DMS79 (cell line): ENCODE measurements at places on chromosomes 16 and 17.
A peak's percentile ranks its signal among the peaks of the same experiment; 100 is the strongest.

- DNase-seq = peak; percentile 44
Observed at GRCh38 chr17:76394166-76394565, 9.8 kb downstream of the SPHK1 start.

- DNase-seq = no peak
Observed at GRCh38 chr16:57093666-57094564, 1.5 kb downstream of the CPNE2 start.

DNA sequence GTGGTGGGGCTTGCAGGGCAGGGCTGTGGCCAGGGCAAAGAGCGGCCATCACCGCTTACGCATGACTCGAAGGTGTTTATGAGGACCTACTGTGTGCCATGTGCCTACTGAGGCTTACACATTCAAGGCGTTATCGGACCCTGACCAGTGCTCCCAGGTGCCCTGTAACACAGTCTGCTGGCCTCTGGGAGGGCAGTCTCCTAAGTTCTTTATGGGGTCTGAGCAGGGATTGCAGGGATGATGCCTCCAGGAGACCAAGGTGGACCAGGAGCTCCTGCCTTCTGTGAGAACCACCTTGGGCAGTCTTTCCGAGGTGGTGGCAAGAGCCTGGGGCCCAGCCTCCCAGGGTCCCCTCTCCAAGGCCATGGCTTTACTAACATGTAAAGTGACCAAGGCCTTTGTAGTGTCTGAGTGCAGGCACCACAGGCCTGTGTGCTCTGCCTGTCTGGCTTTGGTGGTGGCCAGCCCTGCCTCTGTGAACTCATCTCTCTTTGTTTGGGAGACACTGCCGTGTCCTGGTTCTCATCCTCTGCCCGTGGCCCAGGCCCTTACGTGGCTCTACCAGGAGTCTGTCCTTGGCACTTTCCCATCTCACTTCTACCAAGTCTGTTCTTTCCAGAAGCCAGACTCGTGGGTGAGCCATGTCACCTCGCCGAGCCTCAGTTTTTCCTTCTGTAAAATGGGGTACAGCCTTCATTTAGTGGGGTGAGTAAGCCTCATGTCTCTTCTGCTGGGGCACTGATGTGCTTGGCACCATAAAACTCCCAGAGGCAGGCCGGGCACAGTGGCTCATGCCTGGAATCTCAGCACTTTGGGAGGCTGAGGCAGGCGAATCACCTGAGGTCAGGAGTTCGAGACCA is 3.4 kb upstream of the SYNGR2 start:
- DNase-seq = no peak

- no peak for DNase-seq
Observed at GRCh38 chr16:31833047-31833446, 40.6 kb upstream of the ZNF267 start.

- DNase-seq = no peak
Observed at GRCh38 chr16:3609895-3610697, 1.3 kb downstream of the SLX4 start.

GRCh38 chr17:39196241-39196807 is 1.1 kb downstream of the CACNB1 start:
- no peak for DNase-seq

- DNase-seq = no peak
Observed at GRCh38 chr17:75734674-75735294, 13.5 kb downstream of the ITGB4 start.

- no peak for DNase-seq
Observed at GRCh38 chr17:33385133-33385532, 92.0 kb upstream of the ASIC2 start.

- DNase-seq = no peak
Observed at GRCh38 chr16:11060364-11060763, 116.0 kb downstream of the CLEC16A start.

GRCh38 chr17:78113804-78114785 is 14.5 kb downstream of the TMC6 start:
- no peak for DNase-seq

- no peak for DNase-seq
Observed at GRCh38 chr16:22900863-22901262, 86.9 kb downstream of the HS3ST2 start.

- DNase-seq = no peak
Observed at GRCh38 chr16:17305694-17306093, 165.1 kb downstream of the XYLT1 start.

DNA sequence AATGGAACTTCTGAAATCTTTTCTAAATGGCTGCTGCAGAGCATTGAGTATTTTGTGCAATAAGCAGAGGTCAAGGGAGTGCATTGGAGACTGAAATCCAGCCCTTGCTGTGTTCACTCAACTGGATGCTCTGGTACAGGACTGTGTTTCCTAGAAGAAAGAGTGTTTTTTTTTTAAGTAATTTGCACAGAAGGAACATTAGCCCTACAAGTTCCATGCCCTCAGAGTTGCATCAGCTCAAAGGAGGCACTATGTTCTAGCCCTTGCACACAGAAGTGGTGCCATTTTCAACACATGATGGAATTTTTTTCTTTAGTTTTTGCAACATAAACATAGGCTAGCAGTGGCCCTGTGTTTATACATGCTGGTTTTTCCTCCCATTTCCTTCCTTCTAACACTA is 144.1 kb upstream of the HLF start:
- no peak for DNase-seq

DNA sequence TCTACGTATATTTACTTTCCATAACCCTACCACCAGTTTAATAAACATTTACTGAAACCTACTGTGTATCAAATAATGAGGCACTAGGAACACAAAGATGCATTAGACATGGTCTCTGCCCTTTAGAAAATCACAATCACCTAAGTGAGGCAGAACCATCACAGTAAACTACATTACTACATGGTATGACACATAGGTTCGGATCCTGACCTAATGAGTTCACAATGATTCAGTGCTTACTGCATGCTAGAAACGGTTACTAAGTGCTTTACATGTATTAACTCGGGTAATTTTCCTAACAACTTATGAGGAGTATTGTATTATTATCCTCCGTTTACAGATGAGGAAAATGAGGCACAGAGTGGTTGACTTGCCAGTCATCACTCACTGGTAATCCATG is 5.2 kb upstream of the SYNRG start:
- no peak for DNase-seq

- peak; percentile 8 for DNase-seq
Observed at GRCh38 chr17:63434951-63435571, 11.0 kb downstream of the CYB561 start.

DNA sequence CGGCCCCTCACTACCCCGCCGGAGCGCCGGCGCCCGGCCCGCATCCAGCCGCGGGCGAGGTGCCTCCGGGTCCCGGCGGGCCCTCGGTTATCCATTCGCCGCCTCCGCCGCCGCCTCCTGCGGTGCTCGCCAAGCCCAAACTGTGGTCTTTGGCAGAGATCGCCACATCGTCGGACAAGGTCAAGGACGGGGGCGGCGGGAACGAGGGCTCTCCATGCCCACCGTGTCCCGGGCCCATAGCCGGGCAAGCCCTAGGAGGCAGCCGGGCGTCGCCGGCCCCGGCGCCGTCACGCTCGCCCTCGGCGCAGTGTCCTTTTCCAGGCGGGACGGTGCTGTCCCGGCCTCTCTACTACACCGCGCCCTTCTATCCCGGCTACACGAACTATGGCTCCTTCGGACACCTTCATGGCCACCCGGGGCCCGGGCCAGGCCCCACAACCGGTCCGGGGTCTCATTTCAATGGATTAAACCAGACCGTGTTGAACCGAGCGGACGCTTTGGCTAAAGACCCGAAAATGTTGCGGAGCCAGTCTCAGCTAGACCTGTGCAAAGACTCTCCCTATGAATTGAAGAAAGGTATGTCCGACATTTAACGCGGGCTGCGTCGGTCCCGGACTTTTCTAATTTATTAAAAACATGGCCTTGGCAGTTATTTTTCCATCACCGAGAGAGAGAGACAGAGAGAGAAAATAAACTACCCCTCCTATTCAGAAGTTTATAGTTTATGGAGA is 2.8 kb downstream of the IRX5 start:
- no peak for DNase-seq

DNA sequence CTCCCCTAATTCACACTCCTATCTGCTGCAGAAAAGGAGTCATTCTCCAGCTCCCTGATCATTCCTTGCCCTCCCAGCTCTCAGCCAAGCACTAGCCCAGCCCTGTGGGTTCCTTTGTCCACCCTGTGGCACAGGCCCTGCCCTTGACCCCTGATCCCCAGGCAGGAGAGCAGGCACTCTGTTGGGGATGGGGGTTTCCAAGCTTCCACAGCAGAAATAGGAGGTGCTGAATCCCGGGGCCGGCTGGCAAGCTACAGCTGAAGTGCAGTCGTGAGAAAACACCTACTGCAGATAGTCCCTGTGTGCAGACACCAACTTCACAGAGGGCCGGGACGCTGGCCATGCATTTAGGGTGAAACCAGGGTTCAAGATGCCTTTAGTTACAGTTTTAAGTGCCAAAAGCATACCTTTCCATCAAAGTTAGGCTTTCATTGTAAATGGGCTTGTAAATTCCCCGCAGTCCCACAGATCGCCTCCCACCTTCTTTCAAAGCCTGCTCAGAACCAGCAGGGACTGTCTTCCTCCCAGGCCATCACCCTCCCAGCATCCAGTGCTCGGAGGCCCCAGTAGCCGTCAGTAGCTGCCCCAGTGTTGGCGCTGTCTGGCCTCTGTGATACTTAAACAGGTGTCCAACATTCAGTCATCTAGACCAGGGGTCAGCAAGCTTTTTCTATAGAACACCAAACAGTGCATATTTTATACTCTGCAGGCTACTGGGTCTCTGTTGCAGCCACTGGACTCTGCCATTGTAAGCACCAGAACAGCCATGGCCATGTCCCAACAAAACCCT is 10.6 kb downstream of the CPSF4L start:
- no peak for DNase-seq

- DNase-seq = no peak
Observed at GRCh38 chr17:45871718-45872117, 22.6 kb upstream of the MAPT start.

DNA sequence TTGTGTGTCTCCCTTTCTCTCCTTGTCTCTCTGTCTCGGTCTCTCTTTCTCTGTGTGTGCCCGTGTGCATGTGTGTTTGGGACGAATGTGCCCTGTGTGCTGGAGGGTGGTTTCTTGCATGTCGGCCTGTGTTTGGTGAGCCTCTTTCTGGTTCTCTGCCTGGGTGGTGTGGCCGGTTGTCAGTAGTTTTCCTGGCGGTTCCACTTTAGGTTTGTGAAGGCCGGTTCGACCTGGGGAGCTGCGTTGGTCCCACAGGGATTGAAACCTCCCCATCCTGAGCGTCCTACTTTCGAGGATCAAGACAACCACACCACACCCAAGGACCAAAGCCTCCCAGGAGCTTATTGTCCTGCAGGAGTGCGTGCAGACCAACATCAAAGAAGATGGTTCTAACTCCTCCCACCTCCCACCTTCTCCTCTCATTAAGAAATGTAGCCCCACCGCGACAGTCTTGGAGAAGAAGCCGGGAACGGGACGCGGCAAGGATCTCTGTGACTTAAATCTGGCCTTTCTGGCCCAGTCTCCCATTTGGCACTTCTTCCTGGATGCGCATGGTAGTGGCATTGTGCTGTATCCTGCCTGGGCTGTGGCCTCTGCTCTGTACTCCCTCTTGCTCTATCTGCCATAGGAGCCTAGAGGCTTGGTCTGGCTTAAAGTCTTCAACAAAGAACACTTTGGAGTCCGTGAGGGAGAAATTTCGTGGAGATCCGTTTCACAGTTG is 1685.0 kb downstream of the TP53TG3F start:
- DNase-seq = no peak

GRCh38 chr17:7403043-7403726 is 712 bp downstream of the TMEM256 start:
- no peak for DNase-seq

DNA sequence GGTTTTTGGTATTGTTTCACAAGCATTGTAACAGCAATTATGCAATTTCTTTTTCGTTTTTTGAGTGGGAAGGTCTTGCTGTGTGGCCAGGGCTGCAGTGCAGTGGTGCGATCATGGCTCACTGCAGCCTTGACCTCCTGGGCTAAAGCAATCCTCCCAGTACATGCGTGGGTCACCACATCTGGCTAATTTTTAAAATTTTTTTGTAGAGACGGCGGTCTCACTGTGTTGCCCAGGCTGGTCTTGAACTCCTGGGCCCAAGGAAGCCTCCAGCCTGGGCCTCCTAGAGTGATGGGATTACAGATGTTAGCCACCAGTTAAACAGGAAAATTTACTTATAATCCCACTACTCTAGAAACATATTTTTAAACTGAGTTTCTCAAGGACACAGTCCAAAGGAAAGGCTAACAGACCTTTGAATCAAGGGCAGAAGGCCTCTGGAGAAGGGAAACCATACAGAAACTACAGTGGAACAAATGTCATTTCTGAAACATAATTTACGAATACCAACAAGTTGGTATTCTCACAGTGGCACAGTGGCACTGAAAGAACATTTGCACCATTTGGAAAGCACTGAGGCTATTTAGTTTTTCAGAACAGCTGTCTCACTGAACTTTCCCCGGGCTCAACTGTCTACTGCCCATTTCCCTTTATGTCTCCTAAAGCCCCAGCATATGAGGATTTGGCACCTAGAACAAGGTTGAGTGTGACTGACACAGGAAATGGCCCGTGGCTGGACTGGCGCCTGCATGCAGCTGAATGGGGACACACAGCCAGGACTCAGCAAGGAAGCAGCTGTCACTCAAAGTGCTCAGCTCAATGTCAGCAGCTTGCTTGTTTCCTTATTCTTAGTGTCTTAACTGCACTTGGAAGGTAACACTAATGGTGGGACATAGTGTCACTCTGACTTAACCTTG is 2.8 kb upstream of the PRKAR1A start:
- DNase-seq = peak; percentile 10

GRCh38 chr17:48995304-48995973 is 1.7 kb upstream of the IGF2BP1 start:
- no peak for DNase-seq

DNA sequence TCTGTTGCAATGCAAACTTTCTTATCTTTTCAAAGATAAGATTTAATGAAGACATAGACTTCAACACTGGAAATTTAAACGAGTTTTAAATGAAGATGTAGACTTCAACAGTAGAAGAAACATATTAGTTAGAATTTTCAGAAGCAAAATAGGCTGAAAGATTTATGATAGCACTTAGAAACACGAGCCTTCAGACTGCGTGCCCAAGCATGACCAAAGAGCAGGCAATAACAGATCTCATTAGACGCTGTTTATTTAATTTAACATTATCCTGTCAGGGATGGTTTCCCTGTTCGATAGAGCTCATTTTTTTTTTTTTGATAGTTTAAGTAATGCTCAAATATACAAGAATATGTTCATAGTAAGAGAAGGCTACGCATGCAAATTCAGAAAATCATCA is 604.7 kb upstream of the SOX9 start:
- peak; percentile 9 for DNase-seq

DNA sequence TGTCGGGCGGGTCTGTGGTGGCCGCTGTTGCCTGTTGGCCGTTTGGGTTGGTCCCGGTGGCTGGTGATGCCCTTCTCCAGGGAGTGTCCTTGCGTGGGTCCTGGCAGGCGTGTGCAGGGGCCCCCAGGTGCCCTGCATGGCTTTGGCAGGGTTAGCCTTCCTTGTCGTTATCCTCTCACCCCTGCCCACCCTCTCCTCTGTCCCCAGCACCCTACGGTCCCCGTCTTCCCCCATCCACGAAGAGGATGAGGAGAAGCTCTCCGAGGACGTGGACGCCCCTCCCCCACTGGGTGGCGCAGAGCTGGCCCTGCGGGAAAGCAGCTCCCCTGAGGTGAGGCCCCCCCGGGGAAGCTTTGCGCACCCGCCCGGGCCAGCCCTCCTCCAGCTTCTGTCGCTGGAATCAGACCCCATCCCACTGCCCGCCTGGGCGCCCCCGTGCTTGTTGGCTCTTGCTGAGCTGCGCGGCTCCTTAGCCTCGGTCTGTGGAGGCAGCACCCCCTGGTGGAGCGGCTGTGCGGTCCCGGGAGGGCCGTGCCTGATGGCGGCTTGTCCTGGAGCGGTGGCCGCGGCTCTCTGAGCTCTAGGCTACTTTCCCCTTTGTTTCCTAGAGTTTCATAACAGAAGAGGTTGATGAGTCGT is 10.6 kb upstream of the NUDT16L1 start:
- DNase-seq = no peak

GRCh38 chr16:69481901-69482341 is 57.5 kb downstream of the CYB5B start:
- DNase-seq = peak; percentile 73
